ENCODE measurements at places on chromosomes 13 and 19. TPM values are rescaled to one million over a fixed set of nuclear protein-coding genes. Genes with fewer than 3 reads are reported as not detected.

The CBY2 gene
- total RNA-seq: not detected

The MED25 gene
- 32.8 TPM for total RNA-seq

The SIAH3 gene
- not detected for total RNA-seq

The NOVA2 gene
- total RNA-seq: 4.6 TPM

The ZNF491 gene
- 2.5 TPM for total RNA-seq

The RGCC gene
- total RNA-seq: 57.5 TPM

The FAM32A gene
- 103 TPM for total RNA-seq

The SYNGR4 gene
- total RNA-seq: not detected

The UBE2M gene
- total RNA-seq: 54.9 TPM

The CLEC17A gene
- not detected for total RNA-seq

The TMEM150B gene
- total RNA-seq: 1.8 TPM

The CPB2 gene
- not detected for total RNA-seq

The CYP4F8 gene
- not detected for total RNA-seq

The PDX1 gene
- total RNA-seq: not detected

The FFAR3 gene
- not detected for total RNA-seq

The USHBP1 gene
- total RNA-seq: 12.0 TPM

The RINL gene
- total RNA-seq: 10.4 TPM

The NFIX gene
- 81.0 TPM for total RNA-seq

The SMAD9 gene
- 62.7 TPM for total RNA-seq

The C19orf67 gene
- not detected for total RNA-seq

The ZNF71 gene
- 25.9 TPM for total RNA-seq

The ZNF358 gene
- total RNA-seq: 95.4 TPM

The ZNF177 gene
- 2.5 TPM for total RNA-seq

The LHB gene
- not detected for total RNA-seq

The FPR3 gene
- 9.9 TPM for total RNA-seq

The CALR3 gene
- total RNA-seq: not detected

The GGN gene
- 0.91 TPM for total RNA-seq

The ZNF382 gene
- 17.1 TPM for total RNA-seq

All from esophagus muscularis mucosa (tissue), 4 donors.